Stimulated activated CD4-positive, alpha-beta T cell treated with anti-CD3 and anti-CD28 coated beads, Interleukin-1b, Interleukin-23, amount 100 ng/mL, for 24 hours (primary cell): ENCODE measurements at places on chromosomes 3 and 15.

DNA sequence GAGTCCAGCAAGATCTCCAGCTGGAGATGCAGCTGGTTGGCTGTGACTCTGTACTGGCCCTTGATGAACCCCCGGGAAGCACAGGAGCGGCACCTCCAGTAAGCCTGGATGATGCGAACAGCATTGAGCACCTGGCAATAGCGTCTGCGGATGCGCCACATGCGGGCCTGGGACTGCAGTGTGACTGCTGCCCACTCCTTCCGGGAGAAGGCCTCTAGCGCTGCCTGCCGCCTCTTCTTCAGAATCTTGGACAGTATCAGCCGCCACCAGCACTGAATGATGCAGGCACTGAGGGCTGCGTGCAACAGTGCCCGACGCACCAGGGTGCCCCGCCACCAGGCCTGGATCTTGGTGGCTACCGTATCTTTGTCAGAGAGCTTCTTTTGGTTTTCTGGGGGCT is 8.2 kb downstream of the IQCF1 start:
- DNase-seq: no peak

DNA sequence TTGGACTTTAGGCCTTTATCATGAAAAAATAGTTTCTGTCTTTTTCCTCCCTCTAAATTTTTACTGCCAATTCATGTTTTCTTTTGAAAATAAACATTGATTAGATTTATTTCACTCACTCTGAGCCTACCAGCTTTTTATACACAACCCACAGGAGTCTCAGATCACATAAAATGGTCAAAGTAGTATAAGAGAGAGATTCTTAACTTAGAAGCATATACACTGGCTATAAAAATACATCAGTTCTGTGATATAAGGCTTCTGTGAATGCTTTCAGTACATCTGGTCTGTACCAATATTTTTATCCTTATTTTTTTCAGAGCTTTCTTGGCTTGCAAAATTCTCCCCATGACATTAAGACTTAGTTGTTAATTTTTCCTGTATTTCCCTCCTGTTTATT is 117.0 kb upstream of the PTX3 start:
- DNase-seq: no peak

DNA sequence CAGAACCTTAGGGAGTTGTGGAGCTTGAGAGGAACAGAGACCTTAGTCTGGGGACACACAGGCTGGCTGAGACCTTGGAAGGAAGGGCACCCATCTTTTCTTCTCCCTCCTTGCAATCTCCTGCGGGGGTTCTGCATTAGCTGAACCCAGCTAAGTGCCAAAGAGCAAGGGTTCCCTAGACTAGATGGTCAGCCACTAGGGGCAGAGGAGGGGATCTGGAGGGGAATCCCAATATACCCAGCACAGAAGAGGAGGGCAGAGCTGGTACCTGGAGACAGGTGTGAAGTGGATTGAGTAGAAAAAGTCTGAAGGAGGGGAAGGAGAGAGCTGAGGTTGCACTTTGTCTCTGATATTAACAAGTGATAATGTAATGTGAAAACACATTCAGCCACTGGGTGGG is 212.8 kb downstream of the ADAMTS9 start:
- no peak for DNase-seq

DNA sequence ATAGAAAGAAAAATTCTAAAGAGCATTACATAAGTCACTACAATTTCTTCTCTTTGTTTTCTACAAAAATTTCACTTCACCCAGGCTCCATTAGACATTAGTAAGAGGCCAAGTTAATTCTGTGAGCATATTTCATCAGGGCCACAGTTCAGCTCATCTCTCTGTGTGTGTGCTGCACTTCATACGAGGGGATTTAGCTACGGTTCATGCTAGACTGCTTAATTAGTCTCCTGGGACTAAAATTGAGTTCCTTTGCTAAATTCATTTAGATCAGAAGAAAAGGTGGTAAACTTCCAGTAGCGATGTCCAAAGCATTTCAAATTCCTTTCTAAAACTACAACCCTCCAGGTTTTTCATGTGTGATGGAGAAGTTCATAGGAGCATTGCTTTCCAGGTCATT is 83.1 kb upstream of the SETMAR start:
- no peak for DNase-seq

GRCh38 chr3:45544717-45545296 is 49.7 kb upstream of the LIMD1 start:
- DNase-seq: no peak

GRCh38 chr3:20324664-20325478 is 138.9 kb upstream of the SGO1 start:
- no peak for DNase-seq

DNA sequence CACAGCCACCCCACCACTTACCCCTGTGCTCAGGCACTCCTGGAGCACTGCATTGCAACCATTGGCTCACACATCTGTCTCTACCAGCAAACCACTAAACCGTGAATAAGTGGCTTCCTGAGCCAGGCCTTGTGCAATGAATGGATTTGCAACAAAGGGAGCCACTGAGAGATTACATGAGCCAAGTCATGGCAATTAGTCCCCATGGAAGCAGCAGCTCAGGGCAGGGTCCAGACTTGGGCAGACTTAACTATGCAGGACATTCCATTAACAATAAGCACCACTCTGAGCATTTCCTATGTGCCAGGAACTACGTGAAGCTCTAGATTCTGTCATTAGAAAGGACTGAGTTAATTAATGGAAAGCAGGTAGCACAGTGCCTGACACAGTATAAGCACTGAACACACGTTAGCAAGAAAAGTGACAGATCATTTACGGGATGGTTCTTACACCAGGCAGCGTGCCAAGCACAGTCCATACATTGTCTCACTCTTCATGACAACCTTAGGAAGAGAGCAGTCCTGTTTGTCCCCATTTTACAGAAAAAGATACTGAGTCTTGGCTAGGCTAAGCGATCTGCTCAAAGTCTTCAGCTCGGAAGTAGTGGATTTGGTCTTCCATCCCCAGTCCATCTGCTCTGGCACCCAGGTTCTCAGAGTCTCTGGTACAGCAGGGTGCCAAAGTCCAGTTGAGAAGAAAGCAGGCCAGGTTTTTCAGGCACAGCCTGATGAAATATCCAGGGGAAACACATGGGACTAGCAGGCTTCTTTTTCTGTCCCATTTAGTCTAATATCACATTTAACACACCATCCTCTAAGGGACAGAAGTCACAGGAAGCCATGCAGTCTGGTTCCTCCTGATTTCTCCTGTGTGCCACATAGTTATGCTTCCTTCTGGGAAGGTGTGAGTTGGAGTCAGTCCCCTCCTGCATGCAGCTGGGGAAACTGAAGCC is 44.1 kb downstream of the LIPC start:
- no peak for DNase-seq

- DNase-seq: no peak
Observed at GRCh38 chr3:105865016-105865623, 3.7 kb downstream of the CBLB start.

DNA sequence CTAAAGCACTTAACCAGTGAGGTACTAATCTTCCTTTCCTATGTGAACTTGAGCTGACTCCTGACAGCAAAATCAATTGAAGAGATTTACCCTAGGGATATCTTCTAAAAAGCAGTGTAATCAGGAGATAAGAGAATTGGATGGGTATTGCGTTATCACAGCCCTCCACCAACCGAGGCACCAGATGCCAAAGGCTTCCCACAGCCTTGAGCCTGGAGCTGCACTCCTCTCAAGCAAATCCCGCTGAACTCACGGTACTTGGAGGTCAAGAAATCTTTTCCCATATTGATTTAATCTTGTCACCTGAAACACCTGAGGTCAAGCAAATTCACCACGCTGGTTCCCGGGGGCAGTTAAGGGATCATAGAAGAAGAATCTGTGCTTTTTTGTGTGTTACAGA is 346.8 kb downstream of the TBL1XR1 start:
- no peak for DNase-seq

- no peak for DNase-seq
Observed at GRCh38 chr3:108599677-108600409, 10.3 kb downstream of the DZIP3 start.

GRCh38 chr15:52243286-52243685 is 52.1 kb upstream of the GNB5 start:
- no peak for DNase-seq

DNA sequence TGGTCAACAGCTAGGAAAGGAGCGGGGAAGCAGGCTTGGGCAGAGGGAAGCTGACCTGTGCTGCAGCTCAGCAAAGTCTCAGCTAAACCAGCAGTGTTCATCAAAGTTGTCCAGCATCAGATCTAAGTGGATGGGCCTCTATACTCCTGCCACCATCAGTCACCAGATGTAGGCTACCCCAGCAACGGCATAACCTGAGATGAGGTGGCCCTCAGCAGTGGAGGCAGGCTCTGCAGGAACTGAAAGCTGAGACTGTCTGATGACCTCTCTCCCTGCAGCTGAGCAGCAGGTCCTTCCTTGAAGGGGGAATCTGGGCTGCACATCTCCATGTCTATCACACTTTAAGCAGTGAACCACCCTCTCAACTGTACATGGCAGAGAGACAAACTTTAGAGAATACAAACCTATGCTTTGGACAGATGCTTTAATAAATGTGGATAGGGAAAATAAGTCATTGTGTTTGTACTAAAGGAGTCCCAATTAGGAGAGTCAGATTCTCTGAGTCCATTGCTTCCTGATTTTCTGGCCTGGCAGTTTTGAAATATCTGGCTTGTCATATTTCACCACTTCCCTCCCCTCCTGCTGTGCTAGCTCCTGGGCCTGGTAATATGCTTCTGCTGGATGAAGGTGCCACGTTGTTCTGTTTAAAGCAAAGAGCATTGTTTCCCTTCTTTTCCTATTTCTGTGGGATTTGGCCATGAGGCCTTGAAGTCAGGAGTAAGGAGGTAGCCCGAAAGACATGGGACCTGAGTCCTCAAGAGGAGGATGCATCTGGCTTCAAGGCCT is 11.1 kb upstream of the PSTPIP1 start:
- no peak for DNase-seq

- no peak for DNase-seq
Observed at GRCh38 chr15:88920186-88920891, 7.2 kb upstream of the MFGE8 start.

DNA sequence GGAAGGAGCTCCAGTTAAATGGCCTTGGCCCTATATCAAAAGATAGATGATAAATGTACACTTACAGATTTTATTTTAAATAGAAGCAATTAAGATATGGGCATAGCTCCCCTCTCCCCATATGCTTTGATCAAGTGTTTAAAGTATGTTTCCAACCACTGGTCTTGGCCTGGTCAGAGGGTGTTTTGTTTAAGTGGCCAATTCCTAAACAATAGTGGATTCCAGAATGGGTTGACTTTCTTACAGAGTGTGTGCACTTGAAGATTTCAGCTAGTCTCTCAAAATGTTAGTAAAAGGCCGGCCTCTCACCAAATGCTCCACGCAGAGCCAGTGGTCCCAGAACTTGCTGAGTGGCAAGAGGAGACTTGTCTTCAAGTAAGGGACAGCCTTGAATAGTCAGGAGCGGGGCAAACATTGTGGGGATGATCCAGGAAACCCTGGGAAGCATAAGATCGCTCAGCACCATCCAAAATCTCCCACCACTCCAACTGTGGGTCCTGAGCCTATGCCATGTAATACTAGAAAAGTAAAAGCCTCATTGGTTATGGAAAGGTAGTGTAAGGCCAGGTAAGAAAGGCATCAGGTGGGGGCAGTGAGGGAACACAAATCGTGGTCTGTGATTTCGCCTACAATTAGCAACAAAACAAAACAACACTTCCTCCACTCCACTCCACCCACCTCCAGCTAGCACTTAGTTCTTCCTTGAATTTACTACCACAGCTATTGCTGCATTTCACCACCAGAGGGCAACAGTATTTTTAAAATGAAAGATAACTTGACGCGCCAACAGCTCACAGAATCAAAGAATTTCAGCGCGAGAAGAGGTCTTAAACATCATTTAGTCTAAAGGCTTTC is 4.8 kb downstream of the RARRES1 start:
- peak; percentile 18 for DNase-seq

DNA sequence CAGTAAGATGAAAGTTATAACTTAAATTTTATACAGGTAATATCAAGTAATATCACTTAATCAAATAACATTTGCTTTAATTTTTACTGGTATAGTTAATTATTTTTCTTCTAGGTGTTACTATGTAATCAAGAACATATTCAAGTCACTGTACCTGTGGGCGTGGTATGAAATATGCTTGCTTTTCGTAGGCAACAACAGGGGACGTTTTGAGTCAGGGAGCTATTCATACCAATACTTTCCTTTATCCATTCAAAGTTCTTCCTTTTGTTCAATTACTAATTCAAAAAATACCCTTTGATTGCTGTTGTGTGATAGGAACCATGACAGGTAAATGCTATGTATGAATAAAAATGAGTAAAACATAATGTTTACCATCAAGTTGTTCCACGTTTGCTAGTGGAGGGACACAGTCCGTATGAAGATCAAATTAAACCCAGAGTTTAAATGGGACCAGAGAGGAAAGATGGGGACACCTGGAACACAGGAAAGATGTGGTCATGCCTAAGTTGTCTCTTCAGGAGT is 654.0 kb upstream of the KCNMB2 start:
- no peak for DNase-seq

DNA sequence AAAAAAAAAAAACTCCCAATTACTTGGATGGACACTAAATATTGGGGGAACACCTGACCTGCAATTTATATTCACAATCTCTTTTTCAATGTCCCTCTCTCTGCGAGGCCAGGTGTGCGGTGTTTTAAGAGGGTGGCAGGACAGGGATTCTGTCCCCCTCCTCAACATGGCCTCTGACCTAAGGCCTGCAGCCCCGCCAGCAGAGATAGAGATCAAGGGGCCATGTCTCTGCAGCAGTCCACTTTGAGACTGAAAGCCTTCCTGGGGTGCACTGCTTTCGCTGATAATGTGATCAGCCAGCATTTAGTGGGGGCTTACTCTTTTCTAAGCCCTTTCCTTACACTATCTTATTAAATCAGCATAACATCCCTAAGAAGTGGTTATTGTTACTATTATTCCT is 419.9 kb downstream of the OCA2 start:
- no peak for DNase-seq

- peak; percentile 64 for DNase-seq
Observed at GRCh38 chr15:74489518-74490338, 28.8 kb upstream of the UBL7 start.

DNA sequence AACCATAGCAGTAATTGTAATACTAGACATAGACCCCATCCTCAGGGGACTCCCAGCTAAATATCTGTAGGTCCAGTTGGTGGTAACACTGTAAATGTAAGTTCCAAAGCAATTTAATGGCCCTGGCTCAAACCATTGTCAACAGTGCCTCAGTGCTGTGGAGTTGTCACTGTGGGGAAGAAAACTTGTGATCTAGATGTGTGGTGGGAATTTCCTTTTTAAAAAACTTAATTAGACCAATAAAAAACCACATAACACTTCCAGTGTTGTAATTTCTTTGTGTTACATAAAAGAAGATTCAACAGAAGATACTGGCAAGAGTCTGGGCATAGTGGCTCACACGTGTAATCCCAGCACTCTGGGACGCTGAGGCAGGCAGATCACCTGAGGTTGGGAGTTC is 138.6 kb upstream of the UMPS start:
- DNase-seq: no peak

GRCh38 chr15:96838081-96838480 is 507.6 kb downstream of the NR2F2 start:
- no peak for DNase-seq

DNA sequence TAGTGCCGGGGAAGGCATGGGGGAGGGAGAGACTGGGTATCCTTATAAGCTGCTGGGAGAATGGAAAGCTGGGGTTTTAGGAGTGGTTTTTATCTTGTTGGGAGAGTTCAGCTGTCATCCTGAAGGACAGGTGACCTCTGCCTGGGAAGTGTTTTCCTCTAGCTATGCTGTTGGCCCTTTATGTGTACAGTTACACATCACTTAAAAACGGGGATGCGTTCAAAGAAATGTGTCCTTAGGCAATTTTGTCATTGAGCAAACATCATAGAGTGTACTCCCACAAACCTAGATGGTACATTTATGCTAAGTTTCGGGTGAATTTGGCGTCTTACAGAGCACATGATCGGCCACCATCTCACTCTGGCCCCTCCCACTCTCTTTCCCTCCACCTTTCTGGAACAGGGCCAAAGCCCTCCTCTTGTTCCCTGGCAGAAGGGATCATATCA is 164.3 kb upstream of the NUDT16 start:
- no peak for DNase-seq
